Dermis microvascular lymphatic vessel endothelial cell (primary cell): ENCODE measurements at places on chromosomes 16 and 17.

DNA sequence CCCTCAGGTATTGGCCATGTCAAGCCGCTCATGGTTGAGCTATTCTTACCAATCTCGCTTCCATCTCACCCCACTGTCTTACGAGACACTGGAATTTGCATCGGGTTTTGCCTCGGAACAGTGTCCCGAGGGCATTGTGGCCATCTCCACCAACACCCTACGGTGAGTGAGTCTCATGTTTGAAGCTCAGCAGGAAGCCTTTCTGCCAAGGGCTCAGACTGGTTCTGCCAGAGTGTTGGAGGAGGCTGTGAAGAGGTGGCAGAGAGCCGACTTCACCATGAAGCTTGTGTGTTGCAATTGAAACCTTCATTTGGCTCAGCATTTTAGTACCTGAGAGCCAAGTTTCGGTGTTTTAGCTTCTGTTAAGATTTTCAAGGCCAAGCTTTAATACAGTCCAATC is 38.0 kb downstream of the SF3B3 start:
- no peak for DNase-seq

- no peak for DNase-seq
Observed at GRCh38 chr17:627051-627450, 87.6 kb downstream of the VPS53 start.

GRCh38 chr17:82941021-82942001 is 101.5 kb upstream of the ZNF750 start:
- no peak for DNase-seq

DNA sequence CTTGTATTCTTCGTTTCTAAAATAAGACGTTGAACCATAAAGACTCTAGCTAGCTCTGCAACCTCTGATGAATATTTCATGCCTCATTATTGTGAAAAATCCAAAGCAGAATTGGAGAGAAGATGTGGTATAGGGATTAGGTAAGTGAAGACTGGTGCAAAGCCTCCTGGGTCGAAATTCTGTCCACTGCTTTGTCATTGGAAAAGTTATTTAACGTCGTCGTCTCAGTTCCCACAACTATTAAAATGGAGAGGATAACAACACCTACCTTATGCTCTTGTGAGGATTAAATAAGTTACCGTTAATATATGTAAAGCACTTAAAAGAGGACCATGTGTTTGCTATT is 1.4 kb upstream of the PRPSAP2 start:
- DNase-seq, result no peak

DNA sequence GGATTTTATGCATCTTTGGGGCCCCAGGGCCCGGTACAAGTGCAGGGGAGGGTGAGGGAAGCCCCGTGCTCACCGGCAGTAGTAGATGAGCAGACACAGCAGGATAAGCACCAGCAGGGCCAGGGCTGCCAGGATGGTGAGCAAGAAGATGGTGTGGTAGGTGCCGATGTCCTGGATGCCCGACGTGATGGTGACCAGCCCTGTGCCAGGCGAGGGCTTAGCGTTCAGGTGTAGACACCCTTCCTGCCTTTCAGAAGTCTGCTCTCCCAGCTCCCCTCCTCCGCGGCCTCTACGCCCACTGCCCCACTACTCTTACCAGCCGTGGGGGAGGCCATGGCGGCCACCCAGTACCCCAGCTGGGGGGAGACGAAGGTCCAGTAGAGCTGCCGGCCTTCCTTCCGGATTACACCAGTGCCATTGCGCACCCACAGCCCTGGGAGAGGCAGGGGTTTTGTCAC is 8.0 kb downstream of the FAM171A2 start:
- no peak for DNase-seq

GRCh38 chr16:57131351-57131970 is 39.1 kb downstream of the CPNE2 start:
- no peak for DNase-seq

GRCh38 chr16:782258-782657 is 5.9 kb downstream of the RPUSD1 start:
- DNase-seq, result no peak

DNA sequence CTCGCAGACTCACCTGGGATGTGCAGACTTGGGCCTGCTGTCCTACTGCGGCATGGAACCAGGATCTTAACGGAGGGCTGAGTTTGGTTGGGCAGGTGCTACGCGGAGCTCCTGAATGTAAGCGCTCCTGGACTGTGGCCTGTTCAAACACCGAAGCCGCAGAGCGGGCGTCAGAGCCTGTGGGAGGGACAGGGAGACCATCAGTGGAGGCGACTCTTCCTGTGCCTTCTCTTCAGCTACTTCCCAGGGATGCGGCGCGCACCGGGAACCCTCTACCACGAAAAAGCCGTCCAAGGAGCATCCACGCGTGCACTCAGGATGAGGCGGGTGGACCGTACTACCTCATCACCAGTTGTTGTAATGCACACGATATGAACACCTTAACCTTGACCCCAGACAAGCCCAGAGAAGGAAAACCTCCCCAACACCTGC is 2.0 kb downstream of the USP36 start:
- DNase-seq, result no peak

GRCh38 chr16:26701243-26701886 is 365.4 kb upstream of the C16orf82 start:
- no peak for DNase-seq

GRCh38 chr17:43314611-43315011 is 80.8 kb upstream of the RNU2-1 start:
- DNase-seq, result no peak
